ENCODE measurements at places on chromosomes 2 and 18.

- DNase-seq, result no peak
These were observed at the start of gene GAREM2 for GRCh38 chr2:26172871-26173775. Gene GAREM2, plus strand, starts transcription at chr2:26173088. Its CDS starts 133 bp downstream, at chr2:26173221.

DNA sequence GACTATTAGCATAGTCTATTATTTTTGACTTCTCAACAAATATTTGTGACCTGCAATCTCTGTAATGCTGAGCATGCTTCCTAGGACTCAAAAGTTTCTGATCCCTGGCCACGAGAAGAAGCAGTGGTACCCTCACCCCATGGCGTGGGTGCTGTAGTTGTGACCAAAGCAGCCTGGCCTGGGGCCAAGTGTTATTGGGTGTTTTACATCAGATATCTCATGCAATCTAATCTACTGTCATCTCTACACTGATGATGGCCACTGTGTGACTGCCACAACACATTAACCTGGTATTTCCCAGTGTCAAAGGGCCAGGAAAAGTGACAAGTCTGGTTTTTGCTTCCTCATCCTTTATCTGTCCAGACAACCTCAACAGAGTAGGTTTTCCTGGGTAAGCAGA, 80.8 kb upstream of the WIPF1 start:
- DNase-seq, result no peak

DNA sequence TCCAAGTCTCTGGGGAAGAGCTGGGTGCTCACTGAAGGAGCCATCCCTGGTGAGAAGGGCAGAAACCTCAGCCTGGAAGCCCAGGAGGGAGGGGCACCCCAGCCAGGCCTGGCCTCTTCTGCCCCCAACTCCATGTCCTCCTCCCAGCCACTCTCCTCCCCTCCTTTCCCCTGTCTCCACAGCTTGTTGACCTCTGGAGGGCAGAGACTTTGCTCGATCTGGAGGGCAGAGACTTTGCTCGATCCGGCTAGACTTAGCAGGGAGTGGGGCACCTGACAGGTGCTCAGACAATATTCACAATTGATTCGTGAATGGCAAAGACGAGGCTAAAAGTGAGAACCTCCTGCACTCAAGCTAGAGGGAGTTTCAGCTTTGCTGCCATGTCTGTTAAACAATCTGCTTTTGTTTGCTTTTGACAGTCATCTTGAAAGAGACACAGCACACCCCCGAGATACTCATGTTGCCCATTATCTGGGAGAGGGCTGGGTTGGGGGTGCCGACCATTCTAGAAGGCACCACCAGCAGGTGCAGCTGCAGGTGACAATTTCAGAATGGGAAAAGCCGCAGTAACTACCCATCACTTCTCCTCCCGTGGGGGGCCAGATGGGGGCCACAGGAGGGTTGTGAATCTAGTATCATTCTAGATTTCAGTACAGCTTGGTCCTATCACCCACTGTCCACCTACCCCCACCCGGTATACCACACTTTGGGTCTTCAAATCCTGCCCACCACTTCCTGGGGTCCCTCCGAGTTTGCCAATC, 54.8 kb downstream of the DNMT3A start:
- DNase-seq, result no peak

DNA sequence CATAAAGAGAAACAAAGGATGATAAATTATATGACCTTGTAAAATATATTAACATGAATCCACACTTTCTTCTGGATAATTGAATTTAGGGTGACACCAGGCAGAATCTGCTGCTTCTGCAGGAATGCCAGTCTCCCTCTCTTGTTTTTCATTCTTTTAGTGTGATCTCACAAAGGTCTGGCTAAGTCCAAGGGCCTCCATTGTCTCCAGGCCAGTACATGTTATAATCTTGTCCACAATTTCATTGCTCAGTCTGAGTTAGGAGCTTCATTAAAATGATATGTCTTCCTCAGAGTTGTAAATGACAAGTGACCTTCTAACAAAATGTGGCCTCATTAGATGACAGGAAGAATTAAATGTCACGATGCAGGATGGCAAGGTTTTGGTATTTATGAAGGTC, 110.2 kb downstream of the APOB start:
- no peak for DNase-seq

- no peak for DNase-seq
These were observed 12.9 kb downstream of the ADCY3 start for GRCh38 chr2:24907116-24907515.

DNA sequence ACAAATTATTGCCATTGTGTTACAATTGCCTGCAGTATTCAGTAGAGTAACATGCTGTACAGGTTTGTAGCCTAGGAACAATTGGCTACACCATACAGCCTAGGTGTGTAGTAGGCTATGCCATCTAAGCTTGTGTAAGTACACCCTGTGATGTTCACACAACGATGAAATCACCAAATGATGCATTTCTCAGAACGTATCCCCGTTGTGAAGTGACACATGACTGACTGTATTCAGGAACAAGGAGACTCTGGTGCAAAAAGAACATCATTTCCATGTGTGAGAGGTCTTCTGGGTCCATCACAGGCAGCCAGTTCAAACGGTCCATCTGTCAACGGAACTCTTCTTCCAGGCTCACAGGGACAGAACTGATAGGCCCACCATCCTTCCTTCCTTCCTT, 263.7 kb downstream of the ANAPC1 start:
- DNase-seq, result no peak
